Spinal cord (tissue), 10 donors: ENCODE measurements at places on chromosomes 1 and 21. TPM values are rescaled to one million over a fixed set of nuclear protein-coding genes. Genes with fewer than 3 reads are reported as not detected.

GRCh38 chr21:15026370-15026769, 38.4 kb downstream of the NRIP1 start:
- no peak for DNase-seq

DNA sequence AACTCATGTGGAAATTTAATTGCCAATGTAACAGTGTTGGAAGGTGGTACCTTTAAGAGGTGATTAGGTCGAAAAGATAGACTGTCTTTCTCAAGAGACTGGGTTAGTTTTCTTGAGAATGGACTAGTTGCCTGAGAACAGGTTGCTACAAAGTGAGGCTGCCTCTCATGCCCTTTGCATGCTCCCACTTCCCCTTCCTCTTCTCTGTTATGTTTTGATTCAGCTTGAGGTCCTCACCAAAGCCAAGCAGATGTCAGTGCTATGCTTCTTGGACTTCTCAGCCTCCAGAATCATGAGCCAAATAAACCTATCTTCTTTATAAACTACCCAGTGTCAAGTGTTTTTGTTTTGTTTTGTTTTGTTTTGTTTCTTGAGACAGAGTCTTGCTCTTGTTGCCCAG, 187.0 kb upstream of the RUNX1 start:
- no peak for DNase-seq

GRCh38 chr1:88029899-88030298, 654.2 kb upstream of the PKN2 start:
- no peak for DNase-seq

- DNase-seq: no peak
Measured at GRCh38 chr1:58768971-58769808, 14.7 kb downstream of the JUN start.

- DNase-seq: no peak
Measured at GRCh38 chr1:95547005-95547404, 313.0 kb downstream of the RWDD3 start.

- DNase-seq: no peak
Measured at GRCh38 chr1:1577367-1578011, 2.8 kb upstream of the SSU72 start.

DNA sequence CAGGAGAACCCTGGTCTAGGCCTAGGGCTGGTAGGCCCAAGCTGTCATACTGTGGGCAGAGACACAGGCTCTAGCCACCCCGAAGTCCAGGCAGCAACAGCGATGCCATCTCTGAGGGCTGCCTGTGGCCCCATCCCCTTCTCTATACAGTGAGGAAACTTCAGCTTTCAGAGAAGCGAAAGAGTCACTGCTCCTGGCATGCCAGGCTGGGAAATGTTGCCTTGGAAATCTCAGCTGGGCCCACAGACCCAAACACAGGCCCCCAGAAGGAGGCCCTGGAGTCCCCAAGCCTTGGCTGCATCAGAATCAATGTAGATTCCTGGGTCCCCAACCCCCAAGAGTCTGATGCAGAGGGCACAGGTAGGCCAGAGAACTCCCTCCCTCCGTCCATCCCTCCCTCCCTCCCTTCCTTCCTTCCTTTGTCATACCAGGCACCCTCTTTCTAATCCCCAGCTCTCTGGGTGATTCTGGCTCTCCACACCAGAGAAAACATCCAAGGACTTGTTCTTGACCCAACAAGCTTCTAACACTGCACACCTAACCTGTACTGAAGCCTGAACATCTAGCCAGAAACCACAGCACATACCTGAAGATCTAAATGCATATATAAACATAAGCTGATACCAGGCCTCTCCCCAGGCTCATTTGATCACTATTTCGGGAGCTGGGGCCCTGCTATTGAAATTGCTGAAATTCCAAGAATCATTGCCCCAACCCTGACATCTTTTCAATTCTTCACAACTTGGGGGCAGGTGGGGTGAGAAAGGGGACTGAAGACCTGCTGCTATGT, 143.2 kb upstream of the EDN2 start:
- no peak for DNase-seq

DNA sequence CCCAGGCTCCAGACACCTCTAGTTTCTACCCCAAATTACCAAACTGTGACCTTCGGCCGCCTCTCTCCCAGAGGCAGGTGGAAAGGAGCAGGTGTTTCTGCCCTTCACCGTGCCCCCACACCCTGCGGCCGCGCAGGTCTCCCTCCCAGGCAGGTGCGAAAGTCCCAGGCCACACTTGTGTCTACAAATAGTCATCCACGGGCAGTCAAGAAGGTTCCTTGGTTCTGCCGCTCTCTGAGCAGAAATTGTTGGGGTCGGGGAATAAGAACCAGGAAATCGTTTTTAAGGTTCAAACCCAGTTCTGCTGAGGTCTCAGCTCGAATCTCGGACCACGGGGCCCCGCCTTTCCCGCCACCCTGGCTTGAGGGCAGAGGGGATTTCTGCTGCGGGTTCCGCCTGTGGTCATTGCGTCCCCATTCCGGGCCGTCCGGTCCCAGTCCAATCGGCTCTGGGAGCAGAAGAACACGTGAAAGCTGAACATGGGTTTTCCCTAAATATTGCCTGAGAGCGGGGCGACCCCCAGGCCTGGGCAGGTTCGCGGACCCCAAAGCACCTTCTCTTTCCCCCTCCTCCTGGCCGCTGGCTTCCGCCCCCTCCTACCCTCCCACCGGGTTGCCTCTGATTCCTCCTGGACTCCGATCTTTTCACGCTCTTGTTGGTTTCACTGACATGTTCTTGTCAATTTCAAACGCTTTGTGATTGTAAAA, 1.2 kb upstream of the ATF3 start:
- DNase-seq: no peak

GRCh38 chr1:12031039-12031980, 12.0 kb downstream of the MIIP start:
- DNase-seq: no peak

DNA sequence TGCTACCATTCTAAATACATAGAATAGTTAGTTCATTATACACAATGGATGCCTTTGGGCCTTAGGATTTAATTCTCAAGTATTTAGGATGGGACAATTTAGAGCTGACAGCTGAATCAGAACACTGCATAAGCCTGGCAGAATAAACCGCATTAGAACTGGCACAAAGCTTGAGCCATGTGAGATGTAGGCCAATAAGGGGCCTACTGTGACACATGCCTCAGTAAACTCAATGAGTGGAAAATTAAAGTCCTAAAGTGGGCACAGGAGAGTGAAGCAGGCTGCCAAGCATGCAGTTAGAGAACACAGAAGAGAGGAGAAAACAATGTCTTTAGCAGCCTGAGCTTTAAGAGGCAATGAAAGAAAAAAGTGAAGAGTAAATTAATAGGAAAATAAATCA, 24.3 kb downstream of the SCYL3 start:
- DNase-seq: peak; percentile 67

GRCh38 chr1:188719735-188720134, 1757.9 kb downstream of the BRINP3 start:
- no peak for DNase-seq

DNA sequence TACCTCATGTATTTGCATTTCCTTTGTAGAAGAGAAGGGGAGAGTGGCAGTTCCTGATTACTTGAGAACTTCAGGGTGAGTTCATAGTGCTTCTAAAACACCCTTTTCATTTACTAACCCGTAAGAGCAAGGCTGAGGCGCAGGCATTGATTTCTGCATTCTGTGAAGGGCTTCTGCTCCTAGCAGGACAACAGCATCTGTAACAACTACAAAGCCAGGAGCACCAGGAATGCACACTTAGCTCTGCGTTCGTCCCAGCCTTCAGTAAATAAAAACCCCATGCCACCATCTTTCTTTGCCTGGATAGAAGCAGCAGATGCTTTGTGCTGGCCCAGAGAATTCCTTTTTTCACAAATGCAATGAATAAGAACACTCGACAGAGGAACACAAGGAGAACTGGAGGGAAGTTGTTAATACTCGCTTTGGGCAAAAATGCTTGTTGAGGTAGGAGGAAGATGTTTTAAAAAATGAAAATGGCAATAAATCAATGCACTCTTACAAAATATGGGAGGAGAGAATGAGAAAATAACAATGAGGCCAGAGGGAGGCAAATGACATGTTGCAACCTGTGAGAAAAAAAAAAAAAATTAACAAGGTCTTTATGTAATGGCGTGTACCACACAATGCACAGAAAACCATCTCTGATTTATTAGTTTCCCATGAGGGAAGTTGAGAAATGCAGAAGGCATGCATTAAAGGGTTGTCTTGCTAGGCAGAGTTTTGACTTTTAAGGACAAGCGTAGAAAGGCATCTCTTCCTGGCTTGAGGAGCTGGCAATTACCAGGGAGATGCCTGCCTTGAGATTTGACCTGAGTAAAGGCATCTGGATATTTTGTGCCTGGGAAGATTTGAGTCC, 418.8 kb downstream of the DISC1 start:
- DNase-seq: no peak

DNA sequence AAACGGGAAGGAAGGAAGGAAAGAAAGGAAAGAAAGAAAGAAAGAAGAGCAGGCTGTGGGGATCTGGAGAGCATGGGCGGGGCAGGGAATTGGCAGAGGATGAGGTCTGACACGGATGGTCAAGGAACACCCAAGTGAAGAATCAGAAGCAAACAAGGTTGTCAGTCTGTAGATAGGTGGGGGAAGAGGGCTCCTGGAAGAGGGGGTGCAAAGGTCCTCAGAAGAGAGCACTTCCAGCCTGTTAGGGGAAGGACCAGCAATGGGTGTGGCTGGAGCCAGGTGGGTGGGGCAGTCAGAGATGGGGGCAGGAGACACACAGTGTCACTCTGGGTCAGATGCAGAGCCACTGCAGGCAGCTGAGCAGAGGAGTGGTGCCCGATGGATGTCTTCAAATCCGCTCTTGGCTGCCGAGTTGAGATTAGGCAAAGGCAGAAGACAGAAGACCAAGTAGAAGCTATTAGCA, 11.0 kb upstream of the PLA2G2C start:
- no peak for DNase-seq

- DNase-seq: no peak
Measured at GRCh38 chr21:22827422-22827821, 1829.2 kb downstream of the NCAM2 start.

- no peak for DNase-seq
Measured at GRCh38 chr1:21536218-21536617, 27.0 kb downstream of the ALPL start.

- no peak for DNase-seq
Measured at GRCh38 chr1:67977756-67978155, 72.7 kb downstream of the DIRAS3 start.

DNA sequence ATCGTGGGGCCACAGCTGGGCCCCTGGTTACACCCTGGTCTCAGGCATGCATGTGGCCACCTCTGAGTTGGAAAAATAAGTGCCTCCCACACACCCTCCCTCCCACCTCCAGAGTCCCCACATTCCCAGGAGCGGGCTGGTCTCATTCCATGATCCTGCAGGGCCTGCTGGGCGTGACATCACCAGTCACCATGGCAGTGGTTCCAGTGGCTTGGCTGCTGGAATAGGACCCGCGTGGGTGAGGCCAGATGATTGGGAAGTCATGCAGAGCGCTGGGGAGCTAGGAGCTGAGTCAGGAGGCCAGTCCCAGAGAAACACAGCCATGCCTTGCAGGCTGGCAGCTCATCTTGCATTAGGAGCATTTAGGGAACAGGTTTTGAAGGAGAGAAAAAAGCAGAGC, 125.4 kb upstream of the TMEM51 start:
- DNase-seq: no peak

DNA sequence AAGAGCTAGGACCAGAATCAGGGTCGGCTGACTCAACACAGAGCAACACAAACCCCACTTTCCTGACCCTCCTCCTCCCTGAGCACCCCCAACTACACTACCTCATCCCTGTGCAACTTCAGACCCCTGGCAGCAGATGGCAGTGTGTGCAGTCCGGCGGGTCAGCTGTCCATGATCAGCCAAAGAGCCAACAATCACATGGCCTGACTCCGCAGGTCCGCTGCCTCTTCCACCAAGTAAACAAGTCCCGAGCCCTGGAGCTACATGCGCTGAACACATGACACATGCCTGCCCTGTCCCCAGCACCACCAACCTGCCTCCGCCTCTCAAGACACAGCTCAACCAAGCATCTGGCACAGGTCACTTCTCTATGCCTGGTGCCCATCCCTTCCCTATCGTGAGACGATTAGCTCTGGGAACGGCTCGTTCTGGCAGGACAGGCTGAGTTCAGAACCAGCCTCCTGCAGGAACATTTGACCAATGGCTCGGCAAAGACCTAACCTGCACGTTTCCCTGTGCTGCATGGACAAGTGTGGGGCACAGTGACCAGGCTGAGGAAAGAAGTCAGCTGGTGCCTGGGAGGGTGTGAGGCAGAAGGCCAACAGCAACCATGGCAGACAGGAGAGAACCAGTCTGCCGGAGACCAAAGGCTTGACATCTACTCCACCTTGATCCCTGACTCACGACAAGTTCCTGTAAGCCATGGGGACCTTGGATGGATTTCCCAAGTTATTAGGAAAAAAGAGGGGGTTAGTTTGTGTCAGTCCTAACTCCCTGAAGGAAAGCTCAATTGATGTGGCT, 60.3 kb downstream of the CD46 start:
- no peak for DNase-seq

DNA sequence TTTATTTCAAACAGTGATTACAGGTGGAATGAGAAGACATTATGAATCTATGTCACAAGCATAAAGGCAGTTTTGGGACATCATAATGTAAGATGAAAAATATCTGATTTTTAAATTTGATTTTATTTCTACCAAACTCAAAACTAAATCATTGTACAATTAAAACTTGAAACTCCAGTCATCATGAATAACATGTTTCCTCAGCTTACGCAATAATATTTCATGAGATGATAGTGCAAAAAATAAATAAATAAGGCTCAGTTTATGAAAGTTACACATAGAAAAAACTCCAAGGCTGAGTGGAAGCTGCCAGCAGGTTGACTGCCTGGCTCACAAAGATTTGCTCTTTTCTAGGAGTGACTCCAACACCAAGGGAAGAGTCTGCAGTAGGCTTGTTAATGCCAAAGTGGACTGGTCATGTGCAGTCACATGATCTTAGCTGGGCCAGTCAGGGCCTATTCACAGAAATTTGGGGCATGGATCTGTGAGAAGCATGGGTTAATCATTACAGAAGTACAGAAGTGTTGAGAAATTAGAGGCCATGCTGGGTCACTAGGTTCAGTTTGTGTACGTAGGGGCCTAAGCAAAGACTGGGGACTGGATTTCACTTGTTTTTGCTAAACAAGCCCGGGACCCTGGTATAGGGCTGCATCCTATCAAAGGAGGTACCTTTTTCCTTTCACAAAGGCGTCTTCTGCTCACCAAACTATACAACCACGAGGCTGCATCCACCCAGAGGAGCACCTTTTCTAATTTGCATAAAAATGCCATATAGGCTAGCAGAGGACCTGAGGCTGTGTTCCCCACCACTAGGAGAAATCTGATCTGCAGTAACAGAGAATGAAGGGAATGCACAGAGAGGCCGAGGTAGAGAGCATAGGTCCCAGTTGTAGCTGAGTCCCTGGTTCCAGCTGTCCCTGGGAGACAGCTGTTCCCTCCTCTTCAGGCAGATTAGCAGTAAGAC, 4.9 kb upstream of the ABCA4 start:
- DNase-seq: no peak

Gene TRMT1L
- 15.1 TPM for polyA plus RNA-seq

Gene CELA3B
- polyA plus RNA-seq: not detected

Gene FCRL5
- polyA plus RNA-seq: not detected

Gene SELL
- polyA plus RNA-seq: 3.7 TPM

Gene IL10
- polyA plus RNA-seq: 0.23 TPM

Gene DCDC2B
- polyA plus RNA-seq: 2.6 TPM

Gene CACHD1
- polyA plus RNA-seq: 36.9 TPM
